Iris pigment epithelial cell (primary cell): ENCODE measurements at places on chromosomes 1 and 21.

DNA sequence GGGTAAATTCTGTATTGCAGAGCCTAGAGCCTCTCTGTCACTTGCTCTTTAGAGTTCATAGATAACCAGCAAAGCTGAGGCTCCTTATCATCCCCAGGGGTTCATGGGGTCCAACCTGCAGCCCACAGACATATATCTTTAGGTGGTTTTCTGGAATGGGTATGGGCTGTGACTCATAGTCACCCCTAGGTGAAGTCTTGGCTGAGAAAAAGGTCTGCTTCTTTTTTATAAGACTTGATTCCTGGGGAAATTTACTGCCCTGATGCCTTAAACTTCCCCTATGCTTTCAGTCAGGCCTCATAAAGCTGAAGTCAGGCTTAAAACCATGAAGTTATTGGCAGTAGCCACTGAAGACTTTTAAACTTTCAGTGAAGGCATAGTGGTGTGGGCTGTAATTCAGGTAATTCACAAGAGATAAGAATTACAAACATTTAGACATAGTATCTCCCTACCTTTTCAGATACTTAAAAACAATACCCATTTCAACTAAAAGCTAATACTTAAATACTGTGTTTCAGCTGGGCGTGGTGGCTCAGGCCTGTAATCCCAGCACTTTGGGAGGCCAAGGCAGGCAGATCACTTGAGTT lies 46.8 kb downstream of the MACO1 start:
- peak; percentile 22 for DNase-seq

GRCh38 chr1:172547071-172547470 lies 14.1 kb downstream of the SUCO start:
- DNase-seq, result peak; percentile 44

- no peak for DNase-seq
These were observed 49.9 kb upstream of the ZC3H12A start for GRCh38 chr1:37424523-37424922.

GRCh38 chr1:89929467-89930063 lies 65.3 kb upstream of the ZNF326 start:
- peak; percentile 20 for DNase-seq

GRCh38 chr1:247639381-247639981 lies 34.1 kb downstream of the OR2G3 start:
- DNase-seq, result no peak

DNA sequence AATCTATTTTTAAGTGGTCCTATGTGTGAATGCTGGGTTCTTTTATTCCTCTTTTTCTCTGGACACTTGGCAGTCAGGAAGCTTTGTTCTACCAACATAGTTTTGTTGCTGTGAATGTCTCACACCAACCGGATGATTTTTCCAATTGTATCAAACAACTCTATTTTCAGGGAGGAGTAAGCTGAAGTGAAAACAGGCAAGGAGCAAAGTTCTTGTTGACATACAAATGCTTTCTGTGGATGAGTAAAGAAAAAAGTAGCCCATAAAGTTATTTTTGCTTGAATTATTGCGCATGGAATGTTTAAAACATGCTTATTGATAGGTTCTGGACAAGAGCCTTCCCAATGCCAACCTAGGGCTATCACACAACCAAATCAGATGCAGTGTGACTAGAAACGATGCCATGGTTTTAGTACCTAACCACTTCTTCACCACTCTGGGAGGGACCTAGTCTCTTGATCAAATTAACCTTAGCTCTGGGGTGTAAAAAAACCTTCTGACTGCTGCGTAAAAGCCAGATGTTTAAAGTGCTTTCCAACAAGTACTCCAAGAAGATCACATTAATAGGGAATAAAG lies 4.5 kb downstream of the IER5 start:
- no peak for DNase-seq

- peak; percentile 24 for DNase-seq
These were observed 169.2 kb upstream of the B3GALT2 start for GRCh38 chr1:193355626-193356025.

- no peak for DNase-seq
These were observed 53.5 kb upstream of the TRAPPC10 start for GRCh38 chr21:43958364-43959158.

- no peak for DNase-seq
These were observed 72.9 kb upstream of the ZNF678 start for GRCh38 chr1:227490478-227490877.

- DNase-seq, result no peak
These were observed 18.0 kb downstream of the SERTAD4 start for GRCh38 chr1:210250665-210250997.

- no peak for DNase-seq
These were observed 67.8 kb downstream of the SLC35A3 start for GRCh38 chr1:100037656-100037926.

GRCh38 chr1:112689842-112690237 lies 15.4 kb downstream of the MOV10 start:
- DNase-seq, result no peak

- DNase-seq, result peak; percentile 67
These were observed 4.7 kb downstream of the MR1 start for GRCh38 chr1:181038399-181038873.

- DNase-seq, result no peak
These were observed 9.4 kb upstream of the UBR4 start for GRCh38 chr1:19219451-19219850.

DNA sequence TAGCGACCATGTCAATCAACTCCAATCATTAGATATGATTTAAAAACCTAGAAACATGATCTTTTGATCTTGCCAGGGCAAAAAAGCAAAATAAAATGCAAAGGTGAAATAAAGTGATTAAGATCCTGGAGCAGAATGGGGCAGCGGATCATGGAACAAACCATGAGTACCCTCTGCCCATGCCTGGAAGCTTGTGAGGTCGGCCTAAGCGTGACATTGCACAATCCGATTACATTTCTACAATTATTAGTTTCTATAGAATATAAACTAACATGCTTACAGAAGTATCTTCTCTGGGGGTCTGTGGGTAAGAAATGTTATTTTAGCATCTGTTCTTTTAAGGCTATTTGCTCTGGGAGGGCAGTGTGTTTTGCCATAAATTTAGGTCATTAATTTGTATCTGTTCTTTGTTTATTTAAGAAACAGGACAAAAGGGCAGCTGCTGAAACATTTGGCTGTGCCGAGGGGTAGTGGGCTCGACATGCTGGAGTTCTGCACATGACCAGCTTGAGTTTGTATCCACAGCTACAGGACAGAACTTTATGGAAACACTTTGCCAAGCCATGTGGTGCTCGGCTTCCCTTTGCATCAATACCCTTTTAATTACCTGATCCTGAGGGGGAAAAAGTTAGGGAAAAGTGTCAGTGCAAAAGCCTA lies 55.9 kb downstream of the ZBTB18 start:
- no peak for DNase-seq

- peak; percentile 66 for DNase-seq
These were observed 242.6 kb upstream of the CXADR start for GRCh38 chr21:17270229-17270628.

- no peak for DNase-seq
These were observed 17.9 kb upstream of the RGS18 start for GRCh38 chr1:192140382-192140781.

- DNase-seq, result no peak
These were observed 790 bp downstream of the DNAJC6 start for GRCh38 chr1:65310078-65310587.

DNA sequence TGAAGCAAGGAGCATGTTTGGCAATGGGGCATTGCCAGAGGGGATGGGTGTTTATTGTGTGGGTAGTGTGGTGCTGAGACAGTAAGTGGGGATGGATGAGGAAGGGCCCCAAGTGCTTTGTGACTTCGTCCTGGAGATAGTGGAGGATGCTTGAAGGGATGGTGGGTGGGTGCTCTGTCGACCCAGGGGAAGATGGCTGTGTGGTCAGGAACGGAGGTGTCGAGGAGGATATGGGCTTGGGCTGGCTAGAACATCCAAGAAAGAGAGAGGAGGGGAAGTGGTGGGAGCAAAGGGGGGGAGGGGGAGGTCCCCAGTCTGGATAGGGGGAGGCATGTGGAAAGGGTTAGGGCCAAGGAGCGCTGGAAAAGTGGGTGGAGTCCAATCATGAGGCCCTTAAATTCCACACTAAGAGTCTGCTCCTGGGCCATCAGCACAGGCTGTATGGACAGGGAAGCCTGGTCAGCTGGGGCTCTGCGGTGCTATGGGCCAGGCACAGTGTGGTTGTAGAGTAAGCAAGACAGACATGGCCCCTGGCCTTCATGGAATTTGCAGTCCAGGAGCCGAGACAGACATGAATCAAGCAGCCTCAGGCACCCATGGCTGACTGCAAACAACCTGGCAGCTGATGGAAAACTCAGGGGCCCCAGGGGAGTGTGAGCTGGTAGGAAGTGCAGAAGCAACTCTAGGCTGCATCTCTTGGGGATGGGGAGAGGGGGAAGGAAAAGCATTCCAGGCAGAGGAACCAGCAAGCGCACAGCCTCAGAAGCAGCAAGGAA lies 36.3 kb downstream of the EDN2 start:
- DNase-seq, result peak; percentile 13

GRCh38 chr1:153389401-153389800 lies 1.5 kb downstream of the S100A8 start:
- DNase-seq, result no peak

DNA sequence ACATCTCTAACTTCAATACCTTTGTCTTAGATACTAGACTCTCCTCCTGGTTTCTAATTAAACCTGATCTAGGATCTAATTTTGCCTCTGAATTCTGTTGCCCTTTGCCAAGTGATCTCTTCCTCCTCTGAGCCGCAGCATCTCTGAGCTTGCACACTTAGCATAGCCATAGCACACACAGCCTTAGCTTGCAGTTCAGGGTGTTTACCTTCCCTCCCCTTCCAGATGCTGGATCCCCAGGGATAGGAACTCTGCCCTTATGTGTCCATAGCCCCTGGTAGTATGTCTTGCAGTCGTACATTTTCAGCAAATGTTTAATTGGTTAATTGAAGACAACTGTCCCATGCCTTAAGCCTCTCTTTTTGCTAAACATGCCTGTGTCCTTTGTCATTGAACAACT lies 30.3 kb downstream of the SELL start:
- no peak for DNase-seq

DNA sequence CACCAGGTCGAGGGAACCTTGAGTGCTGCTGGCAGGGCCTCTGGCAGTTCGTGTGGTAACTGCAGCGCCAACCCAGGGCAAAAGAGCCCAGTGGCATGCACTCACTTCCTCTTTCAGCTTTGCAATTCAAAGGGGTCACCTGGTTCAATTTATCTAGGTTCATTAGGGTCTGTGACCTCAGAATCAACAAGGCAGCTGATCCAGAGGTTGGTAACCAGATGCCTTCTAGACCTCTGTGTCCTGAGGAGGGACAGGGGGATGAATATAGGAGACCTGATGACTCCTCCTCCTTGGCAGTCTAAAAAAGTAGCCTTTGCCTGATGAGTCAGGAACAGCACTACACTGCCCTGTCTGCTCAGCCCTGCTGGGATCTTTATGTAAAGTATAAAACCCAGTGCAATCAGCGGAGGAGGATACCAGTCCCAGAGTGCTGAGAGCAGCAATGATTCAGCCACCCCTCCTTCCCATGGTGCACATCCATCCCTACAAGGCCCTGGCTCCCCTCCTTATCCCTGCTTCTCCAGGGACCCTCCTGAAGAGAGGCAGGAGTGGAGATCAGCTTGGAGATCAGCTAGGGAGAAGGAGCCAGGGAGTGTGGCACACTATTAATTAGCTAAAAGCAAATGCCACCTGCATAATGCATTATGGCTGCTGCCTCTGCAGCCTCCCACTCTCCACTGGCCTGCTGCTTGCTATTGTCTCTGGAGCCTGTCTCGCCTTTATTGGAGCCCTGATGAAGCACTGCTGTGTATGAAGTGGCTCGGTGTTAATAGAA lies 11.2 kb upstream of the FMOD start:
- DNase-seq, result peak; percentile 56

DNA sequence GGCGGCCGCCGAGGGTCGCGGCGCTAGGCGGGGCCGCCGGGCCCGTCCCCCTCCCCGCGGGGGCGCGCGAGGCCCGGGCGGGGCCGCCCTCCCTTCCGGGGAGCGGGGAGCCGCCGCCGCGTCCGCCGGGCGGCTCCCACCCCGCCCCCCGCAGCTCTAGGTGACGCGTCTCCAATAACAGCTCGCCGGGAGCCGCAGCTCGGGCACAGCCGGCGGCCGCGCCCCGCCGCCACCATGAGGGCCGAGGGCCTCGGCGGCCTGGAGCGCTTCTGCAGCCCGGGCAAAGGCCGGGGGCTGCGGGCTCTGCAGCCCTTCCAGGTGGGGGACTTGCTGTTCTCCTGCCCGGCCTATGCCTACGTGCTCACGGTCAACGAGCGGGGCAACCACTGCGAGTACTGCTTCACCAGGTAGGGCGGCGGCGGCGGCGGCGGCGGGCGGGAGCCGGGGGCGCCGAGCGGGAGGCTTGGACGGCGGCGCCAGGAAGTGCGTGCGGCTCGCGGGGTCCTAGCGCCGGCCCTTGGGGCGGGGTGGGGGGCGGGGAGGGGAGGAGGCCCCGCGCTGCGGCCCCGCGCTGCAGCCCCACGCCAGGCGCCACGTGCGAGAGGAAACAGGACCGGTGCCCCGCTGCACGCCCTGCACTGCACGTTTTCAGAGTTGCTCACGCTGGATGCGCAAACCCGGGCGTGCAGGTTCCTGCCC lies at the start of gene SMYD2:
Gene SMYD2, plus strand, starts transcription at position 139 of the 699 bp plus-strand sequence. Its CDS starts 96 bp downstream, at position 235.
- DNase-seq, result peak; percentile 61

DNA sequence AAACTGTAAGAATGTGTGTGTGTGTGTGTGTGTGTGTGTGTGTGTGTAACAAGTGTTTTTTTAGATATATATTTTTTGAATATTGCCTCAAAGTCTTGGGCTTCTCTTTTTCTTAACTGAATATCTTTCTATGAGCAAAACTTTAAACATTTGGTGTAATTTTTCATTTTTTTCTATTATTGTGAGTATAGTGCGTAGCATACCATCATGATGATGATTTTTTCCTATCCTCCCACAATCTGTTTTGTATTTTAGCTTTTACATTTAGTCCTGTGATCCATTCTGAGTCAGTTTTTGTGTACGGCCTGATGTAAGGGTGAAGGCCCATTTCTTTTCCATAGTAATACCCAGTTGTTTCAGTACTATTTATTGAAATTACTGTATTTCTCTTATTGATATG lies 680.6 kb downstream of the TTLL7 start:
- DNase-seq, result peak; percentile 1

DNA sequence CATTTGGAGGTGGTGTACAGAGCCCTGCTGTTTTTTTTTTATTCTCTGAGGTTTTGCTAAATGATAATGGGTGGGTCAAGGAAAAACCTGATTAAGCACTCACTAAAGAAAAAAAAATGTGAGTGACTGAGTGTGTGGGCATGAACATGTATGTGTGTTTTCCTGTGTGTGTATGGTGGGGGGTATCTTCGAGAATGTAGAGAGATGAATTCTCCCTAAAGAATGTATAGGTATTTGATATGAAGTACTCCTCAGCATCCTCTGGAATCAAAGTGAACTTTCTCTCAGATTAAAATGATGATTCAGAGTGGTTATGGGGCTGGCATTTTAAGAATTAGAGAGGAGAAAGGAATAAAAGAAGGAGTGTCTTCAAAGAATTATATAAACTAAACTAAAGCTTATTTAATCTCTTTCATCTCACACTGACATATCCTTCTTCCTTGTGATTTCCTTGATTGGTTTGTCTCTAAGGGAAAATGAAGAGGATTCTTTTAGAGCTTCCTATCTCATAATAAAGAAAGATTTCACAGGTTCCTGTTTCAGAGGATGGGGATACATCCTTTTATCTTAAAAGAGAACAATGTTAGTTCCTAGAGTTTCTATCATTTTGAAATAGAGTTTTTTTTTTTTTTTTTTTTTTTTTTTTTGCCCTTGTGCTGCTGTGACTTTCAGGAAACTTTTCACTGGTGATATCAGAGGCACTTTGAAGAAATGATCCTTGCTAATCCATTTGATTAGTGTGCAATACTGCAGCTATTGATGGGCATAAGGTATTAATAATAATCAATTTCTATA lies 23.9 kb downstream of the S1PR1 start:
- peak; percentile 42 for DNase-seq

GRCh38 chr21:32516756-32517649 lies 68.3 kb downstream of the TCP10L start:
- DNase-seq, result peak; percentile 90

- no peak for DNase-seq
These were observed 38.0 kb downstream of the NFIA start for GRCh38 chr1:61120246-61120840.
